ENCODE measurements at places on chromosomes 2 and 18.

GRCh38 chr2:25301453-25302352, 40.0 kb downstream of the DNMT3A start:
- no peak for DNase-seq

- DNase-seq, result no peak
Observed at GRCh38 chr2:177640423-177640822, 247.8 kb downstream of the AGPS start.

GRCh38 chr2:148244593-148245292, 223.9 kb downstream of the MBD5 start:
- DNase-seq, result no peak

GRCh38 chr18:23203891-23204432, 68.7 kb downstream of the CABLES1 start:
- no peak for DNase-seq

DNA sequence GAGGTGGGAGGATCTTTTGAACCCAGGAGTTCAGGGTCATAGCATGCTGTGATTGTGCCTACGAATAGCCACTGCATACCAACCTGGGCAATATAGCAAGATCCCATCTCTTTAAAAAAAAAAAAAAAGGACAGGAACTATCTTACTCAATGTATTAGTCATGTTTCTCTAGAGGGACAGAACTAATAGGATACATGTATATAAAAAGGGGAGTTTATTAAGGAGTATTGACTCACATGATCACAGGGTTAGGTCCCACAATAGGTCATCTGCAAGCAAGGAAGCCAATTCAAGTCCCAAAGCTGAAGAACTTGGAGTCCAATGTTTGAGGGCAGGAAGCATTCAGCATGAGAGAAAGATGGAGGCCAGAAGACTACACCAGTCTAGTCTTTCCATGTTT, 18.8 kb upstream of the CASP10 start:
- DNase-seq, result no peak

DNA sequence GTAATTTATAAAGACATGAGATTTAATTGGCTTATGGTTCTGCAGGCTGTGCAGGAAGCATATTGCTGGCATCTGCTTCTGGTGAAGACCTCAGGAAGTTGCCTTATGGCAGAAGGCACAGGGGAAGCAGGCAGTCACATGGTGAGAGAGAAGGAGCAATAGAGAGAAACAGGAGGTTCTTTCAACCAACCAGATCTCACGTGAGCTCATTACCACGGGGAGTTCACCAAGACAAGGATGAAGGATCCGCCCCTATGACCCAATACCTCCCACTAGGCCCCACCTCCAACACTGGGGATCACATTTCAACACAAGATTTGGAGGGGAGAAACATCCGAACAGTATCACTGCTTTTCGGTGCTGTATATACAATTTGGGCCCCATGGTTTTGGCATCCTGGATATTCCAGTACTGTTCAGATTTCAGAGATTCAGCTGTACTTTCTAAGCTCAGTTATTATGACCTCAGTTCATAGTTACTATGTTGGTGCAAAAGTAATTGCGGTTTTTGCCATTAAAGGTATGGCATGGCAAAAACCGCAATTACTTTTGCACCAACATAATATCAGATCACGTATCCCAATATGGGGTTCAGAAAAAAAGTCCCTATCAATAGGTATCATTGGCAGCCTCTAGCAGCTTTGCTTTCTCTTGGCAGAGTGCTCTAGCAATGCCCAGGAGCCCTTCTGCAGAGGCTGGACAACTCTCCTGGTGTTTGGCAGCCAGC, 189.6 kb upstream of the SIX3 start:
- DNase-seq, result no peak

DNA sequence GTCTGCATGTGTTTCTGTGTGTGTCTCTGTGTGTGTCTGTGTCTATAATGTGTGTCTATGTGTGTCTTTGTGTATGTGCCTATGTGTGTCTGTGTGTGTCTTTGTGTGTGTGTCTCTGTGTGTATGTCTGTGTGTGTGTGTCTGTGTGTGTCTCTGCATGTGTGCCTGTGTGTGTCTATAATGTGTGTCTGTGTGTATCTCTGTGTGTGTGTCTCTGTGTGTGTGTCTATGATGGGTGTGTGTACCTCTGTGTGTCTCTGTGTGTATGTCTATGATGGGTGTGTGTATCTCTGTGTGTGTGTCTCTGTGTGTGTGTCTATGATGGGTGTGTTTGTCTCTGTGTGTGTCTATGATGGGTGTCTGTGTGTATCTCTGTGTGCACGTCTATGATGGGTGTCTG, 126.2 kb upstream of the GPC1 start:
- DNase-seq, result no peak

- DNase-seq, result no peak
Observed at GRCh38 chr2:144213797-144214196, 306.1 kb downstream of the ZEB2 start.

DNA sequence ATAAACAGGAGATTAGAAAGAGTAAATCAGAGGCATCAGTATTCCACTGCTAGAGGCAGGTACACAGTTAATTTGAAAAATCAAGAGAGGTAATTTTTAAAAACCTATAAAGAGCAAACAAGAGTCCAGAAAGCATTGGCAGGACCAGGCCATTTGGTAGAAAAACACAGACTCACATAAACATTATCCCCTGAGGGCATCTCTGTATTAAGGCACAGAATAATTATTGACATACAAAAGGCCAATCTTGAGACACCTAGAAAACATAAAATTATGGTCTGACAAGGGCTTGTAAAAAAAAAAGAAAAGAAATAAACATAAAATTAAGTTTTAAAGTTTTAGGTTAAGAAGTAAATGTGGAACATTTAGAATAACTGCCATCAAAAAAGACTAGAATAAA, 120.6 kb downstream of the OSBPL1A start:
- DNase-seq, result no peak

DNA sequence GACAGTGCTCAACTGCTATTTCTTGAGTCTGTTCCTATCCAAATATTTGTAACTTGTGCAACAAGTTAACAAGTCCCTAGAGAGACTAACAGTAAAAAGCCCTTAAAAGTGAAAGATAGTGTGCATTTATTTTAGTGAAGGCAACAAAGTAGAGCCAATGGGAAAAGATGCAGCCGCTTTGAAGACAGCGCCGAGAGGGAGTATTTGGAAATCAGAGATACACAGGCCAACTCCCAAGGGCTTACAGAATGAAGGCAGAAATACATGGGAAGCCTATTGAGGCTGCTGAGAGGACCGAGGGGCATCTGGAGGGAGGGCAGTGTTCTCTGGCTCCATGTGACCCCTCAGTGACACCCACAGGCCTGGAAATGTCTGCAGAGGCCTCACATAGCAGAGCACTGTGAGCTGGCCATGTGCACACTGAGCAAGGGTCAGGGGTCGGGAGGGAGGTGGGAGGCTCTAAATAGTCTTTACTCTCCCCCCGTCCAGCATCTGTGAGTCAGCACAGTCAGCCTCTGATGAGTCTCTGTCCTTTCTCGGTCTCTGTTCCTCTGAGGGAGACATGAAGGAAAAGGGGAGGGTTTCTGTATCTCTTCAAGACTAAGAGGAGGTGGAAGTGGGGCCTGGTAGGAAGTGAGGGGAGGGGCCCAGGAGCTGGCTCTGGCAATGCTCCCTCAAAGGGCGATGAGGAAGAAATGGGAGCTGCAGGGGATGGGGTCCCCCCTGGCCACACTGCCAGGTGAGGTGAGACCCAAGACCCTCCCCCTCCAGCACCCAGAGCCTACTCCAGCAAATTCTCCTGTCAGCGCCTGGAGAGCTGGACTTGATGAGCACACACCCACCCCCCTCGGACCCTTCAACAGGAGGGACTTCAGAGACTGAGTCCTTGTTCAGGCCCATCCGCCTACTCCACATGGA, 133.6 kb downstream of the SP3 start:
- DNase-seq, result peak; percentile 76

DNA sequence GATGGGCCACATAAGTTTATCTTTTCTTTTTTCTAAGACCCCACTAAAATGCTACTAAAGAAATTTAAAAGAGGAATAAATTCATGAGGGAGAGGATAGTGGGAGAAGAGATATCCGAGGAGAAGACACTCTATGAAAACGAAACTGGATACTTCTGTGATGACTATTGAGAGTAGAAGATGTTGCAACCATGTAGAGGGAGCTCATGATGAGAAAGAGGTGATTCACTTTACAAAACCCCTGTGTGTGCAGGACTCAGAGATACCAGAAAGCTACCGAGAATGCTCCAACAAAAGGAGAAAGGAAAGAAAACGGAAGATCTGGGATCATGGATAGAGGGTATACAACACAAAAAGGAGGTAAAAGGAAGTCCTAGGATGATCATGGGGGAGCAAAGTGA, 34.9 kb downstream of the SLC38A11 start:
- DNase-seq, result no peak

DNA sequence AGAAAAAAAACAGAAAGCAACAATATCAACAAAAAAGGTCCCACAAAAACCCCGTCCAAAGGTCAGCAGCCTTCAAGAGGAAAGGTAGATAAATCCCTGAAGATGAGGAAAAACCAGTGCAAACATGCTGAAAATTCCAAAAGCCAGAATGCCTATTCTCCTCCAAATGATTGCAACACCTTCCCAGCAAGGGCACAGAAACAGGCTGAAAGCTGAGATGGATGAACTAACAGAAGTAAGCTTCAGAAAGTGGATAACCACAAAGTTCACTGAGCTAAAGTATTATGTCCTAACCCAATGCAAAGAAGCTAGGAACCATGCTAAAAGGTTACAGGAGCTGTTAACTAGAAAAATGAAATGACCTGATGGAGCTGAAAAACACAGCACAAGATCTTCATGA, 226.4 kb upstream of the DSEL start:
- no peak for DNase-seq

DNA sequence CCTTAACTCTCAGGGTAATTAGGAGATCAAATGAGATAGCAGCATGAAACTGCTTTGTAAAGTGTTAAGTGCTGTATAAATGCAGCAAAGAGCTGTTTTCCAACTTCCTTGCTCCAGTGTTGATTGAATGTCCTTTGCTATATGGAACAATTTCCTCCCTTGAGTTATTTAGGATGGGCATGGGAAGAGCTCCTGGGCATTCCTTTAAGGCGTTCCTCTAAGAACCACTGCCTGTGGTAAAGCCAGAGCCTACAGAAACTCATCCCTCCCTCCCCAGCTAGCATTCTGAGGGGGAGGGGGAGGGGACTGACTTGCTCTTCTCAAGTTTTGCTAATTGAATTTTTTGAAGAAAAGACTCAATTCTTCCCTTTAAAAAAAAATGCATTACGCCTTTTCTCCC, 1.4 kb downstream of the AKAIN1 start:
- DNase-seq, result no peak

DNA sequence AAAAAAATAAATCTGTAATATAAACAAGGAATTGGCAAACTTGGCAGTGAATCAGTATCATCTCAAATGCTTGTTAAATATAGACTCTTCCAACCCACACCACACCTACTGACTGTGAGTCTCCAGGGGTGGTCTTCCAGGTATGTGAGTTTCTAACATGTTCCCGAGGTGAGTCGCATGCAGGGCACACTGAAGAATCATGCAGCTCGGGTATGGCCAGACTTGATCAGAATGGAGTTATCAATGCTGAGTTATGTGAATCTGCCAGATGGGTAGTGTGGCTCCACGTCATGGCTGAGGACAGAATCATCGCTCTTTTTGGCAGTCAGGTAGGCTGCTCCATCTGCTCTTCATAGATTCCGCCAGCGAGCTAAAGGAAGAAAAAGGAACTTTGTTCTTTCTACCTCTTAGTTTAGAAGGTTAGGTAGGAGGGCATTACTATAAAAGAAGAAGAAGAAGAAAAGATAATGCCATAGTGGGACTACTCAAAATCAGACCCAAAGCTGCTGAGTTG, 1279.7 kb upstream of the ZEB2 start:
- DNase-seq, result no peak

DNA sequence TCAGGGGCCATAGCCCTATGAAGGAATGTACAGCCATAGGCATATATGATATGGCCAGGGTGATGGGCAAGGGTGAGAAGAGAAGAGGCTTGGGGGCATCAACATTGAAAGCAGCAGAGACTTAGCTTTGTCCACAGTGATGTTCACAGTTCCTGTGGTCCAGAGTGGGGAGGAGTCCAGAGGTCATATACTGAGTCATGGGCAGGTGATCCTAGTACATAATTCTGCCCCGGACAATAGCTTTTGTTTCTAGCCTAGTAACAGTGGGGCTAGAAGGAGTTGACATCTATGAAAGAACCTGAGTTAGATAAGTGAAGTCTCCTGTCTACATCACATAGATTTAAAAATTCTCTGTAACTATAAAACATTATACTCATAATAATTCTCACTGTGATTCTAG, 496.3 kb upstream of the TNP1 start:
- DNase-seq, result no peak

DNA sequence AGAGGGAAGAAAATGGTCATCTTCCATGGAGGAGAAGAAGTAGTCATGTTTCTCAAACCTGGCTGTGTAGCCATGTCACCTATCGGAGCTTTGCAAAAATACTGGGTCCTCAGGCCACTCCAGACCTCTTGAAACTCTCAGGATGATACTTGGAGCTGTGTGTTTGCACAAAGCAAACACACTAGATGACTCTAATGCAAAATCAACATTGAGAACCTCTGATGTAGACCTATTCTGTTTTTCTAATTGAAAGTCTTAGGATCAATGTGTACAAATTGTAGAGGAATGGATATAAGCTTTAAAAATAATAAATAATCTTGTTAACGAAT, 444.3 kb downstream of the RND3 start:
- DNase-seq, result no peak

GRCh38 chr2:82234283-82234874, 1929.8 kb upstream of the LRRTM1 start:
- no peak for DNase-seq

GRCh38 chr2:199462956-199463692, 5.4 kb upstream of the SATB2 start:
- peak; percentile 79 for DNase-seq

DNA sequence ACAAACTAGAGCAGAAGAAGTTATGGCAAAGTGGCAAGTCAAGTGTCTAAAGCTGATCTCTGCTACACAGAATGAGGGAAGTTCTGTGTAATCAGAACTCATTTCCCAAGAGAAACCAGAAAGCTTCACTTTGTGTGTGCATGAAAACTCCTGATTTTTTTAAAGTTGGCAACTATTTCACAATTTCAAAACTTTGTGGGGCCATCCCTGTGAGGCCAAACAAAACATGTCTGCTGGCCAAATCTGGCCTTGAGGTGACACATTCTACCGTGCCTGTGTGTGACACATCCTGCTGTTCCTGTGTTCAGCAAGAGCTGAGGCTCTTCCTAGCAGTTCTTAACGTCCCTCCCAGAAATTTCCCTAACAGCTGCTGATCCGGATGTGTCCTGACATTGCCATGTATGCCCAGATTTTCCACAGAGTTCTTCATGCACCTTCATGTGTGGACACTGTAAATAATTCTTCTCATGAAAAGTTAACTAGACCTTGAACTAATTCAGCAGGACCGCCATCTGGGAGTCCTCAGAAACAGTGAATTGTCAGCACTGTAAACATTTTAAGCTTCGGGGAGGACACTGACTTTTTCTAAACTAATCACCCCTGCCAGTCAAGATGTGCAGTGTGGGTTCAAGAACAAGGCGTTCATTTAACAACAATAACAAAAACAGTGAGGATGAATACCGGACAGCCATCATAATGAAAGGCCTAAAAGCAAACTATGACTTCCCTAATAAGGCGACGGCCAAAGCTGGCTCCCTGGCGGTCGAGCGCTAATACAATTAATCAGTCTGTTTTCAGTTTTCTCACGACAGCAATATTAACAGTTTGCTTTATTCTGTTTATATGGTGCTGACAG, 99.0 kb downstream of the PLEKHM3 start:
- no peak for DNase-seq
